Right atrium auricular region (tissue), 2 donors: ENCODE measurements at places on chromosomes 6 and 20.

DNA sequence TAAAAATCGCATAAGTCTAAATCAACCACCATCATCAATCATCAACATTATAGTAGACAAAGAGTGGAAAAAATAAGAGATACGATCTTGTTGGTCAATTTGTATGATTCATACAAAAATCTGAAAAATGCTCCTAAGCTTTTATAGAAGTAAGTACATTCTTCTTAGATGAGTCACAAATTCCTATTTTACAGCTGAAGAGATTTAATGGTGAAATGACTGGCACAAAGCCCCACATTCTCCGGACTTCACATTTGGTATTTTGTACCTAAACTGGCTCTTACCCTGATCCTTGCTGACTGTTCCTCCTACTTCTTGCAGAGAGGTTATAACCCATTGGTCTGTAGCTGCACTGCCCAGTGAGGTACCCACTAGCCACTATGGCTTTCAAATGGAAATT, 29.9 kb upstream of the PREP start:
- no peaks in the 10 kb centered on the region for H3K36me3 ChIP-seq
- no peak for DNase-seq
- H3K27ac ChIP-seq: no peak overlapping the region

- H3K4me3 ChIP-seq: peak overlapping the region; percentile 82
- H3K27me3 ChIP-seq: no peaks in the 10 kb centered on the region
- no peak for DNase-seq
- peak overlapping the region; percentile 93 for H3K27ac ChIP-seq
- no peaks in the 10 kb centered on the region for H3K36me3 ChIP-seq
- H3K4me1 ChIP-seq: peaks cover 56% of the 10 kb centered on the region
Measured at GRCh38 chr6:36029464-36029863, 1.9 kb downstream of the MAPK14 start.

DNA sequence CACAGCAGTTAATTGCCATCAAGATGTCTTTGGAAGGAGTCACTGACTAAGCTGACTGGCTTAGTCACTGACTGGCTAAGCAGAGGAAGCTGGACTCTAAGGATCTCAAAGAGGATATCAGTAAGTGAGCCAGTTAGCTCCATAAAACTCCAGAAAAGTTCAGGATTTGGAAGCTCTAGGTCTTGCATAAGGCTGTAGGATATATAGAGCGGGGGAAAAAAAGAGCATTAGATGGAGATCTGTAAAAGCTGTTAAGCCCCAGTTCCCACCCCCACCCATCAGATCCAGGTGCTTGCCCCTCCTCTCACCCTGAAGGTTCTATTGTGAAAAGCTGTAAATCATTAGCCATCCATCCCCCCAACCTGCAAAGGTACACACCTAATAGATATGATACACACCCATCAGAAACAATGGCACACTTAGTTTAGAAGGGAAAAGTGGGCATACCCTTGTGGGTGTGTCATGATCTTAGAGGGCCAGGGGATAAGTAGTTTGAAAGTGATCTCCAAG, 32.2 kb downstream of the CARMIL1 start:
- H3K27ac ChIP-seq: peak overlapping the region; percentile 71
- peaks cover 26% of the 10 kb centered on the region for H3K4me1 ChIP-seq
- H3K27me3 ChIP-seq: no peaks in the 10 kb centered on the region
- no peaks in the 10 kb centered on the region for H3K36me3 ChIP-seq
- no peak for DNase-seq
- H3K4me3 ChIP-seq: no peak overlapping the region

DNA sequence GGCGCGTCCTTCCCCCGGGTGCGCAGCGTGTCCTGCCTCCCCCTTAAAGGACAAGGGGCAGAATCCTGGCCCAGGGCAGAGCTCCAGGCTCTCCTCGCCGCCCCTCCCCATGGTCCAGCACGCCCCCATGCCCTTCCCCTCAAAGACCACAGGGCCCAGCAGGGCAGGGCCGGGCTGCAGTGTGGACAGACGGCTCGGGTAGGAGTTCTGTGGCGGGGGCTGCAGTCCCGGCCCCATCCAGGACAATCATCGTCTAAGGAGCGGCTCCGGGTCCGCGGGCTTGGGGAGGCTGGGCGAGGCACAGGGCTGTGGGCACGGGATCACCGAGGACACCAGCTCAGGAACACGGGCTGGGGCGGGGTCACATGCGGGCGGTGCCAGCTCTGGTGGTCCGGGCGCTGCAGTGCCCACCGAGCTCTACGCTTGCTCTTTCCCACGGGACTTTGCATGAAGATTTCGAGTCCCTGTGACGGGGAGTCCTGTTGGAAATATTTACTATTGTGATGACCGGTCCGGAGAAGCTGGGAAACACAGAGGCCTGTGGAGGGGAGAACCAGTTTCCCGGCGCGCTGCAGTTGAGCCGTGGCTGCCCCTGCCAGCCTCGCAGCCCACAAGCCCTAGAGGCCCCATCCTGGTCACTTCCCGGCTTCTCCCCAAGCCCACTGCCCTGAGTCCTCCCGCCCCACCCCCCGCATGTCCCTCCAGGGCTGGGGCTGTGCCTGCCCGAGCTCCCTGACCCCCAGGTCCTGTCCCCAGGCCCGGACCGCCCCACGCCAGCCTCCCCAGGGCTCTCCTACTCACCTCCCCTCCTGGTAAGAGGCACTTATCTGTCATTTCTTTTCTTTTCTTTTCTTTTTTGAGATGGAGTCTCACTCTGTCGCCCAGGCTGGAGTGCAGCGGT, 20.6 kb downstream of the SLC17A9 start:
- peaks cover 8% of the 10 kb centered on the region for H3K4me1 ChIP-seq
- no peak for DNase-seq
- H3K4me3 ChIP-seq: peak overlapping the region; percentile 45
- H3K27ac ChIP-seq: no peak overlapping the region
- H3K27me3 ChIP-seq: peaks cover 18% of the 10 kb centered on the region

DNA sequence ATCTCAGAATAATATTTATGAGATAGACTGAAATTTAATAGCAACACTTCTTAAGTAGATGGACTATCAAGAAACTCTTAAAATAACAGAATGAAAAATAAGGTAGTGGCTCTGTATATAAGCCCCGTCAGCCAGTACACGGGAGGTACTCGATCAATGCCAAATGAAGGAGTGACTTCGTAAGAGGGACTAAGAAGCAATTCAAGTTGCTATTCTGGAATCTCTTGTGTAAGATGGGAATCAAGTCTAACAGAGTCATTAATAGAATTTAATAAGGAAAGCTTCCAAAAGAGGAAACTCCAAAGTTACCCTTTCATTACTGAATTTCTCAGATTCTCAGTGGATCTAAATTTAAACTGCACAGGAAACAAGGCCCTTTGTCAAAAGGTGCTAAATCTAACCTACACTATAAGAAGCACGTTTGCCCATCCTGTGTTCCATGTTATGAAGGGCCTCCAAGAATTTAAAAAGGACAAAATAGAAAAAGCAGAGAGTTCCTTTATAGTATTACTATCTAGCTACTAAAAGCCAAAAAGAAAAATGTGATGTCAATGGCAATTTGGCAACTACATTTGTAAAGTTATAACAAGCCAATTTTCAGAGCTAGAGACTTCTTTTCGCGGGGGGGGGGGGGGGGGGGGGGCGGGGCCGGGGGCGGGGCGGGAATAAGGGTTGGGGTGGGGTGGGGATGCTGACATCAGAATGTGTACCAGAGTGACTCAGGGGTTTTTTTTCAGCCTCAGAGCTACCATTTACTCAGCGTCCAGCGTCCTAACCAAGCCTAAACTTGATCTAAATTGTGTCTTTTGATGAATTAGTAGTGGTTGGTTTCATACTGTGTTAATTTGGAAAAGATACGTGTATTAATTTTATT, 200.6 kb downstream of the GMPR start:
- H3K4me1 ChIP-seq: peaks cover 43% of the 10 kb centered on the region
- no peak overlapping the region for H3K4me3 ChIP-seq
- H3K36me3 ChIP-seq: no peaks in the 10 kb centered on the region
- DNase-seq: no peak
- peak overlapping the region; percentile 51 for H3K27ac ChIP-seq
- no peaks in the 10 kb centered on the region for H3K27me3 ChIP-seq

DNA sequence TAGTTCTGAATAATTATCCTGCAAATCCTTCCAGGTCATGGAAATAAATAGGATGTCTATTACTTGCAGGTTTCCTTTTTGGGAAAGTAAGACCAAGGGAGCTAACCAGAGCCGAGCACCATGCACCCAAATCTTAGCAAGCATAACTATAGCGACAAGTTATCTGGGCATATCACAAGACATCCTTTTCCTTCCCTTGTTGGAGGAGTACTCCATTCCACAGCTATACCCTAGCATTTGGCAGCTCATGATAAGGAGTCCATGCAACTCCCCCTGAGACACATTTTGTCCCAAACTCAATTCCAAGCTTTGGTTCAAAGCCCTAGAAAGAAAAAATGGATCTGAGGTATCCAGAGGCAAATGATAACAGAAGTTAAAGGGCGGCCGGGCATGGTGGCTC, 16.5 kb upstream of the ASCC3 start:
- H3K27me3 ChIP-seq: no peaks in the 10 kb centered on the region
- H3K4me1 ChIP-seq: no peaks in the 10 kb centered on the region
- H3K27ac ChIP-seq: no peak overlapping the region
- DNase-seq: no peak
- H3K36me3 ChIP-seq: no peaks in the 10 kb centered on the region

- H3K36me3 ChIP-seq: no peaks in the 10 kb centered on the region
- no peak overlapping the region for H3K4me3 ChIP-seq
- no peaks in the 10 kb centered on the region for H3K27me3 ChIP-seq
- peaks cover 4% of the 10 kb centered on the region for H3K4me1 ChIP-seq
- no peak for DNase-seq
Measured at GRCh38 chr6:39961178-39961577, 26.9 kb upstream of the MOCS1 start.

DNA sequence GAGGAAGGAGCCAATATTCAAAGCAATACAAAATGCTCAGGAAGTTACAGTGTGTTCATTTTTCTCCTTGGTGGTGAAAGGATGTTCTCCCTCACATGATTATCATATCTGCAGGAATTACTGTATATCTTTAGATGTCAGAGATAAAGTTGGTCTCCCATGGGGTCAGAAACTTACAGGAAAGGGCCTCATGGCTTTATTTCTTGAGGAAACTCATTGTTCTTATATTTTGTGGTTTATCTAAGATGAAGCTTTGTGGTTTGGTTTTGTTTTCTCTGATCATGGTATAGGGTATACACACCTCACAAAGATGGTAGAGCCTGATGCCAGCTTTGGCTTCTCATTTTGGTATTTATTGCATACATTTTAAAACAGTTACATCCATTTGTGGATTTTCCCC, 100.5 kb upstream of the STXBP5 start:
- no peaks in the 10 kb centered on the region for H3K36me3 ChIP-seq
- H3K27ac ChIP-seq: no peak overlapping the region
- no peaks in the 10 kb centered on the region for H3K27me3 ChIP-seq
- no peak for DNase-seq
- no peaks in the 10 kb centered on the region for H3K4me1 ChIP-seq

DNA sequence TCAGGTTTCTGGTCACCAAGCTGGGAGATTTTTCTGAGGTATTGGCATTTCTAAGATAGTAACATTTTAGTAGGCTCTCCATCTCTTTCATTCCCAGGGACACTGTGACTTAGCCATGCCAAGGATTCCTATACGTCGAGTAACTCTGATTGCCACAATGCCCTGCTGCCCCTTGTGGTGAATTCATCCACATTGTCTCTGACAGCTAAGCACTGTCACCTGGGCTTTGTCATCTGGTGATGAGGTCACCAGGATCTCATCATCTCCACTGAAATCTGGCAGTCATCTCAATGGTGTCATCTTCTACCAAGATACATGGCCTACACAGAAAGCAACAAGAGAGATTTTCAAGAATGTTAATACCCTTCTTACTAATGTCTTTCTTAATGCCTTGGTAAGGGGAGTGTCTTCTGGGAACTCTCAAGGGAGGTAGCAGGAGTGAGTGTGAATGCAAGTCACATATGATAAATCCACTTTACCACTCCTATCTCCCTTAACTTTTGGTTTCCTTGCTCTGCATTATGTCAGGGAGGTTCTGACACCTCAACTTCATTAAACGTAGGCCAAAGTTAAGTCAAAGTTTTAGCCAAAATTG, 246.7 kb downstream of the CD109 start:
- no peaks in the 10 kb centered on the region for H3K4me1 ChIP-seq
- no peak overlapping the region for H3K4me3 ChIP-seq
- H3K27me3 ChIP-seq: no peaks in the 10 kb centered on the region
- no peak overlapping the region for H3K27ac ChIP-seq

DNA sequence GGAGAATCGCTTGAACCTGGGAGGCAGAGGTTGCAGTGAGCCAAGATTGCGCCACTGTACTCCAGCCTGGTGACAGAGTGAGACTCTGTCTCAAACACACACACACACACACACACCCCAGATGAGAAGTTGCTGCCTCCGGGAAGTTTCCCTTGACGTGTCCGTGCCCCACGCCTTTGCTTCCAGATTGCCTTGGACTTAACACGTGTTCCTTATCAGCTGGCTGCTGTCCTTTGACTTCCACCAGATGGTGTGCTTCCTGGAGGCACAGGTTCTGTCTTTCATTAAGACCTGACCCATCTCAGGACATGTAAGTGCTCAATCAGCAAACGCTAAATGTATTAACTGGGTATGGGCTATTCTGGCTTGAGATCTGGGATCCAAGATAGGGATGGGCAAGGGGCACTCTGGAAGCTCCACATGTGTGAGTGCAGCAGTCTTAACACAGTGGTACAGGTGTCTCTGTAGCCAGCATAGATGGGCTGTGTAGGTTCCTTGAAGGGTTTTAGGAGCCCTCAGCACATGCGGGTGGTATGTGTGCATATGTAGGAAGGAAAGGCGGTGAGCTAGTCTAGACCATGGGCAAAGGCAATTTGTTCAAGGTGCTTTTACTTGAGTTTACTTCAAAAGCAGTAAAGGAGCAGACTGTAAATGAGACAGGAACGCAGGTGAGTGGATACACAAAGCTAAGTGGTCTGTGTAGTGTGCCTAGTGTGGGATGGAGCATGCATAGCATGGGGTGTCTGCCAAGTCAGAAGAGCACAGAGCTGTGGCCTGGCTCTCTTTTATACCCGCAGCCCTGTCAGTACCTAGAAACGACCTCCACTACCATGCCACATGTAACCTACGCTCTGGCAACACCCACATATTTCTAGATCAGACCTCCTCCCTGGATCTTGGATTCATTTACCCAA, 11.6 kb downstream of the PIGT start:
- no peaks in the 10 kb centered on the region for H3K27me3 ChIP-seq
- H3K4me1 ChIP-seq: no peaks in the 10 kb centered on the region
- peak overlapping the region; percentile 10 for H3K27ac ChIP-seq

GRCh38 chr6:2738373-2738979, 12.2 kb downstream of the MYLK4 start:
- H3K36me3 ChIP-seq: no peaks in the 10 kb centered on the region
- no peak for DNase-seq
- H3K27ac ChIP-seq: peak overlapping the region; percentile 60
- no peak overlapping the region for H3K4me3 ChIP-seq
- no peaks in the 10 kb centered on the region for H3K27me3 ChIP-seq

GRCh38 chr6:168060521-168060931, 18.5 kb downstream of the FRMD1 start:
- no peak overlapping the region for H3K4me3 ChIP-seq
- H3K4me1 ChIP-seq: no peaks in the 10 kb centered on the region
- no peak overlapping the region for H3K27ac ChIP-seq
- H3K27me3 ChIP-seq: no peaks in the 10 kb centered on the region
- DNase-seq: peak; percentile 62
- H3K36me3 ChIP-seq: no peaks in the 10 kb centered on the region

GRCh38 chr6:142048593-142048980, 84.1 kb upstream of the GJE1 start:
- H3K27me3 ChIP-seq: no peaks in the 10 kb centered on the region
- no peak overlapping the region for H3K4me3 ChIP-seq
- DNase-seq: no peak
- no peak overlapping the region for H3K27ac ChIP-seq
- H3K4me1 ChIP-seq: no peaks in the 10 kb centered on the region
